ENCODE measurements at places on chromosomes 7 and 10.

DNA sequence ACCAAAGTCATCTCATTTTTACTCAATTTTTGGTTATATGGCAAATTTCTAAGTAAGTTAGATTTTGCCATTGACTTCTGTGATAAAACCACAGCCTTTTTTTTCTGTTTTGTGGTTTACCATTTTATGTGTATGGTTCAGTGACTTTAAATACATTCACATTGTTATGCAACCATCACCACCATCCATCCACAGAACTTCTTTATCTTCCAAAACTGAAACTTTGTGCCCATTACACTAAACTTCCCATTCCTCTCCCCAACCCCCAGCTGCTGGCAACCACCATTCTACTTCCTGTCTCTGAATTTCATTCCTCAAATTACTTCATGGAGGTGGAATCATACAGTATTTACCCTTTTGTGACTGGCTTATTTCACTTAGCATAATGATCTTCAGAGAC, 280.4 kb upstream of the TCERG1L start:
- no peak for DNase-seq

- no peak for DNase-seq
Observed at GRCh38 chr7:106239406-106239805, 45.4 kb downstream of the NAMPT start.

DNA sequence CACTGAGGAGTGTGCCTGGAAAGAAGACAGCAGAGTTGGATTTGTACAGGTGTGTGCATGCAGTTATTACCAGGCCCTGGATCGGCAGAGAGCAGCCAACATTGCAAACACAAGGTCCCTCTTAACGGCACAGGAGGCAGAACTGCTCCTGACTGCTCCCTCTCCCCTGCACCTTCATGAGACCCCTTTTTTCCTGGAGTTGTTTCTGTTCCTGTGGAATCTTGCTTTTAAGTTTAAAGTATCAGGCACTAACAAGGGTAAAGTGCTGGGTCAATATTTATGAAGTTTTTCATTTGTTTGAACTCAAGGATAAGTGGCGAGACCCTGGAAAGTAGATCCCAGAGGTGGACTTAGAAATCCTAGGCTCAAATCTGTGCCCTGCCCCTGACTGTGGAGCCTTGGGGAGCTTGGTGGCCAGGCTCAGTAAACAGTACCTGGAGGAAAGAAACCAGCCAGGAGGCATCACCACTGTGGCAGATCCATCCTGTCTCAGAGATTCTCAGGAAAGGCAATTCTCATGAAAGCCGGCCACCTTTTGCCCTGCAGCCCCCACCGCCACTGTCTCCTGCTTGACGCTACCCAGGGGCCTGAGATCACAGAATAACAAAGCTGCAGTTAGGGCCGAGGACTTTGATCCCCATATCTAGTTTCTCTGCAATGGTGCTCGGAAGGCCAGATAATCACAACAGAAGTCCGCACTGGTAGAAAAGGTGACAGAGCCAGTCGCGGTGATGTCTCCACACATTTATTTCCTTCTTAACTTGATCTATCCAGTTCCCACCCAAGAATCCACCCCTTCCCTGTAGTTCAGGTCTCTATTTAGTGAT, 36.7 kb downstream of the DDC start:
- no peak for DNase-seq

GRCh38 chr10:79293841-79294581, 53.3 kb upstream of the PPIF start:
- DNase-seq, result no peak

- no peak for DNase-seq
Observed at GRCh38 chr10:4662576-4663161, 163.3 kb upstream of the AKR1E2 start.

- DNase-seq, result no peak
Observed at GRCh38 chr7:24732646-24733413, 24.4 kb downstream of the GSDME start.

- DNase-seq, result no peak
Observed at GRCh38 chr10:95277201-95277570, 13.6 kb downstream of the PDLIM1 start.

DNA sequence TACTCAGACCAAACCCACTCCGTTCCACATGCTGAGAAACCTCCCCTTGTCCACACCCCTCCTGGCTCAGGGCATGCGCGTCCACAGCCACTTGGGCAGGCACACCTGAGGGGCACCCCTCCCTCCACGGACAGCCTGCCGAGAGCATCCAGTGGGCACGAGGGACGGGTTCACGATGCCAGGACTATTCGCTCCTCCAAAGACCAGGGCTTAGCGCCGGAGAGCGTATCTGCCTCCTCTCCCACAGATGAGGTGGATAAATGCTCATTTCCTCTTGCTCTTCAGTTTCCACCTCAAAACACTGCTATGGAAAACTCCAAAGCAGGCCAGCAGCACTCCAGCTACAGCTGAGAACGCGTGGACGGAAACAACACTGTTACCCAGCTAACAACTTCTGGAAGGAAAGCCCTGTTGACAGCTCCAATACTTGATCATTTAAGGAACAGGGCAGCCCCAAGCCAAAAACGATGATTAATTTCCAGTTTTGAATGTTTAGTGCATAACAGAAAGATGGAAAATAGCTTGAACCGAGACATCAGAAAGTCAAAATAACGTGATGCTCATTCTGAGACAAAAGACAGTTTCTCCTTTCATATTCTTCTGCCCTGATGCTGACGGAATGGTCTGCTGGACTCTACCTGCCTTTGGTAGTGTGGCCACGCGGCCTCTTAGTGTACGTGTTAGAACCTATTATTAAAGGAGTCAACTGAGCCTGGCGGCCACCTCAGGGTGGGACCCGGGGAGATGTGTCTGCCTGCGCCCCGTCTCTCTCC, 204.7 kb downstream of the DNAJB6 start:
- DNase-seq, result no peak

Measured in activated CD4-positive, alpha-beta T cell treated with anti-CD3 and anti-CD28 coated beads for 4 hours (primary cell).